Ammon's horn (tissue), 1 donor: ENCODE measurements at places on chromosomes 5 and 9.

- DNase-seq = no peak
Observed at GRCh38 chr5:127943061-127943371, 140.6 kb upstream of the SLC12A2 start.

GRCh38 chr5:39829441-39829840 is 404.7 kb upstream of the DAB2 start:
- DNase-seq = no peak

DNA sequence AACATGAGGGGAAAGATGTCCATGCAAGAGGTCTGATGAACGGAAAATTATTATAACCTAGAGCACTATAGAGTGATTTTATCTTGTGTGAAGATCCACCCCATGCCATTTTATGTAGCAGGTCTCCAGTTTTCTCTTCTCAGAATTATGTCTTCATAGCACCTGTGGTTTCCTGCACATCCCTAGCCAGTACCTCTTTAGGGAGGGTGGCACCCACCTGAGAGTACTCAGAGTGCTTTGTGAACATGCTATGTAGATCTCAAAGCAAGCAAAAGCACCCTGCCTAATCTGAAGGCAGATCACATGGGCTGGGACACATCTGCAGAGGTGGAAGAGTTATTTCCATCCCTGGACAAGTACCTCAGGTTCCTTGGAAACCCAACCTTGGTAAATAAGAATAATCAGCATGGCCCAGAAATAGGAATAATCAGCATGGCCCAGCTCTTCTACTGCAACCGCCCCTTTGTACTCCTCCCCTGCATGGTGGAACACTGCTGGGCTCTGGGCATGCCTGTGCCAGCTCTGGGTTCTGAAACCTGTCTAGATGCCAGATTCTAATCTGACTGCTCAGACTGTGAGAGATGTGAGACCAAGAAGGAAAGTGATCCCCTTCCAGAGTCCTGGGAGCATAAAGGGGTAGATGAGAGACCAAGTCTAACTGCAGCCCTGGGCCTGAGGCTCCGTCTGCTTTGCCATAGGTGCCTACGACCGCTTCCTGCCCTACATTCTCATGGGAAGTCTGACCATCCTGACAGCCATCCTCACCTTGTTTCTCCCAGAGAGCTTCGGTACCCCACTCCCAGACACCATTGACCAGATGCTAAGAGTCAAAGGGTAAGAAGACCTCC is 23.7 kb downstream of the SLC22A5 start:
- DNase-seq = no peak

GRCh38 chr5:118467103-118467502 is 521.2 kb downstream of the DTWD2 start:
- DNase-seq = no peak

DNA sequence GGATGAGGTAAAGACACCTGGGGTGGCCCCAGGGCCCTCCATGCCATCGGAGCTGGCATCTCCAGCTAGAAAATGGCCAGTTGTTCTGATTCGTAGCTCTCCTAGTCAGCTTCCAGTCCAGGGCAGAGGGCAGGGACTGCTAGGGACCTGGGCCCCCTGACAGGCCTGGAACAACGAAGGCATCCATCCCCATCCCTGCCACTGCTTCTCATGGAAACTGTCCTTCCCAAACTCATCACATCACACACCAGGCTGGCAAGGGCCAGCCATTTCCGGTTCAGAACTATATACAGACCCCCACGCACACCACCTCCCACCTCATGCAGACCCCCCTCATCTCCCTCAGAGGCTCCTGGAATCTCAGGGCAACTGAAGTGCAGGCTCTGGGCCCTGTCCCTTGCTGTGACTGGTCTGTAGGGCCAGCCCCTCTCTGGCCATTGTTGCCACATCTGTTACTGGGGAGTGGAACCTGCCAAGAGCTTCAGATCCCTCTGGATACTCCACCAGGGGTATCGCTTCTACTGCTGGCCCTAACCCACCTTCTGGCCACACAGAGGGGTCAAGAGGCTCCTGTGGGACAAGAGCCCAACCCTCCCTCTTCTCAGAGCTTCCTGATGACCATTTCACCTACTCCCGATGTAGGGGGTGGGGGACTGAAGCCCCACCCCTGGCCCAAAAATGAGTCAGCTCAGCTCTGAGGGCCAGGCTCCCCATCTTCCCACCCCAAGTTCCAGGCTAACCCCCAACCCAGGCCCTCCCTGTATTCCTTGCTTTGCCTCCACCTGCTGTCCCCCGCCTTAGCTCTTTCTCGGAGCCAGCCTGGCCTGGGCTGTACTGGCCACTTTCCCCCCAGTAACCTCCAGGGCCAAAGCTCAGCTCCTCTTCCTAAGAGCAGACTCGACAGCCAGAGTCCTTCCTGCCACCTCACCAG is 1.2 kb upstream of the MZB1 start:
- no peak for DNase-seq

DNA sequence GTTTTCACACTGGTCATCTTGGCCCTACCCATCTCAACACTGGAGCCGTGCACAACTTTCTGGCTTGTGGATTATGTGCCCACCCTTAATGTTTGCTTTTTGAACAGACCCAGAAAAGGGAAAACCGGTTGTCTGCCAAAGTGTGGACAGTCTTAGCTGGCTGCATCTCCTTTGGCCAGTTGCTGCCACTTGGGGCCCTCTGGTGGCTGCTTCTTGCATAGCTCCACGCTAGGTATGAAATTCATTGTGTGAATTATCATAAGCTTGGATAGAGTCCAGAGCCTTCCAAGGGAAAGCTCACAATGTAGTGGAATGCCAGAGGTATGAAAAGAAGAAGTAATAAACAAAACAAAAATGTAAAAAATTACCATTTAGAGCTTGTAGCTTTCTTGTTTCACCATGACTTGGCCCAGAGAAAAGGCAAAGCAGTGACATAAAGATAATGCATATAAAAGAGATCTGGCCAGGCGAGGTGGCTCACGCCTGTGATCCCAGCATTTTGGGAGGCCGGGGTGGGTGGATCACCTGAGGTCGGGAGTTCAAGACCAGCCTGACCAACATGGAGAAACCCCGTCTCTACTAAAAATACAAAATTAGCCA is 12.5 kb upstream of the SLC36A3 start:
- peak; percentile 35 for DNase-seq

- peak; percentile 56 for DNase-seq
Observed at GRCh38 chr9:130940693-130941576, 1.9 kb upstream of the FIBCD1 start.

- no peak for DNase-seq
Observed at GRCh38 chr9:27487128-27487640, 36.9 kb upstream of the IFNK start.

DNA sequence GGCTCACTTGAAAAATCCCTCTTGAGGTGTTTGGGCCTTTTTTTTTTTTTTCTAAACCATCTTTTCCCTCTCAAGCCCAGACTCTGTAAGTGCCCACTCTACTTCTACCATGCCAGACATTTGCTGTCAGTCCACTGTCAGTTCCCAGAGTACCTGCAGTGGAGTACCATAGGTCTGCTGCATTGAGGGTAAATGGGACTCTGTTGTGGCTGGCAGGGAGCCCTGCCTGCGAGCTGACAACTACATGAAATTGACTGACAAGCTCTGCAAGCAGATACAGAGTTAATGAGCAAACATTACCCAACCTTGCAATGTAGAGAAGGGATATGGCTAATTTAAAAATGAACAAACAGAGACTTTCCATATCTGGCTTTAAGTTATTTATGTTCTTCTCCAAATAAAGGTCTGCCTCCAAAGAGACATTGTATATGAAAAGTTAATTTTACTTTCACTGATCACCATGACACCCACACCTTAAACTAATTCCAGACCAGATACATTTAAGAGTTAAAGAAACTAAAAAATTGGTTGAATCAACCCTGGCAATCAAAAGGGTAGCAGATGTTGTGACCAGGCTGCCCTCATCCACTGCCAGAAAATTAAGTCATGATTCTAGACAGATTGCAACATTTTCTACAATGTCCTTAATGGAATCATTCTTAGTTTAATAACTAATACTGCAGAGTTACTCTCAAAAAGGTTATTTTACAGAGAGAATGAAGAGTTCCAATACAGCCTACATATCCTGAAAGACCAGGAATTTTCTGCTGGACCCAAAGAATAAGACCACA is 100.4 kb upstream of the PAM start:
- no peak for DNase-seq

- DNase-seq = no peak
Observed at GRCh38 chr5:134794819-134795218, 36.2 kb downstream of the DDX46 start.

GRCh38 chr5:174533751-174534241 is 190.6 kb upstream of the MSX2 start:
- no peak for DNase-seq

DNA sequence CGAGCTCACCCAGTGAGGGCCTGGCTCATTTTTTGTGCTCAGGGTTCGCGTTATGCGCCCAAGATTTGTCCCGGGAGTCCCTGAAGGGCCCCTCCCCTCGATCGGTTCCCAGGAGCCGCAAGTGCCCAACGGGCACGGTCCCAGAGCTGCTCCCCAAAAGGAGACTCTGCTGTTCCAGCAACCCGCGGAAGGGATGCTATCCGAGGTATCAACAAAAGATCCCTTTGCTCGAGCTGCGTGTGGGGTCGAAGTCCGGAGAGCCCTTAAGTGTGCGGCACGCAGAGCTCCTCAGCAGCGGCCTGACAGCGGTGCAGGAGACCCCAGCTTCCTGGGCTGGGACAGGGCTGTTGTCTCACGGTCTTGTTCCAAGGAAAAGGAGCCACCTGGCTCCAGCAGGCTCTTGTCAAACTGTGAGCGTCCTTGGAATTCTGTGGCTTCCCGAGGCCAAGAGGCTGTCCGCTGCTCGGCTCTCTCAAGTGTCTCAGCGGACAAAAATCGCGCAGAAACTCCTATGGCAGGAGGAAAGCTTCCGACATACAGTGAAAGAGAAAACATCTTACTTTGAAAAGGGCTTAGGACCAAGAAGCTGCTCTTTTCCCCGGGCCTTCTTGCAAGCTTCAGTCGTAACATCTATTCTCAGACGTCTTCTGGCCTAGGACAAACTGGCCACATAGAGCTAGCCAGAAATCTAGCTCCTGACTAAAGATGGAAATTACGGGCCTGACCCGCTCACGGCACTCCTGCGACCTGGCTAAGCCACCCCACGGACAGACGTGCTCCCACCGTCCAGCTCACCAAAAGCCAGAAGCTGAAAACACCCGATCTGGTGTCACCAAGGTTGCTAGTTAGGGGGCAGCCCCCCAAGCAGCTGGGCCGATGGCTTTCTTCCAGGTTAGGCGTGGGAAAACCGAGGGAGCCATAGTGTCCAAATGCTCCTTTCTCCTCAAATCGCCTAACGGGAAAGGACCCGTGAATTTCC is 2.6 kb upstream of the FOXB2 start:
- DNase-seq = no peak

DNA sequence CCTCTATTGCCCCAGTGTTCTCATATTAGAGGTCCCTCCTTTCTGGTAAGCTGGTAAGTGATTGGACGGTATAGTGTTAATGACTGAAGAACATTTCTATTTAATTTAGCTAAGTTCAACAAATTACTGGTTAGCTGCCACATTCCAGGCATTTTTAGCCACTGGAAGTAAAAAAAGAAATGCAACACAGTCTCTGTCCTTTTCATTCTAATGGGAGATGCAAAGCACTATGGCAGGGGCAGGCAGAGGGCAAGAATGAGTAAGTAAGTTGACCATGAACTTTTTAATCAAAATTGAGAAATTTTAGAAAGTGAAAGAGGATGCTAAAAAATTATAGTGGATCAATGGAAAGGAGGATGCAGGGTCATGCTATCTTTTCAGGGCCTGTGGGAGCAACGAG is 137.4 kb downstream of the GPBP1 start:
- DNase-seq = no peak

DNA sequence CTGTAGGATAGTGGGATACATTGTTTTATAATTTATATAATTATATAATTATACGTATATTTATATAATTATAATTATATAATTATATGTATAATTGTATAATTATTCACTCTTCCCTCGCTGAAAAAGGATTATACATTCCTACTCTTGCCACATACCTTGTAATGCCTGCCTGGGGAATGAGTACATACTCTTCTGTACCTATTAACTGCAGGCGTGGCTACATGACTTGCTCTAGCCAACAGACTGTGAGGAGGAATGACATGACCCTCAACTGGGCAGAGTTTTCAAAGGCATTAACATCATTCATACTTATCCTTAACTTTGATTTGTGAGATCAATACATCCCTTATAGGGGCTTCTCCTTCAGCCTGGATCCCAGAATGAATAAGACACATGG is 19.1 kb downstream of the ERMP1 start:
- DNase-seq = no peak

GRCh38 chr9:27059412-27059811 is 49.6 kb upstream of the TEK start:
- DNase-seq = no peak

- DNase-seq = no peak
Observed at GRCh38 chr9:68685213-68685612, 19.8 kb upstream of the PIP5K1B start.

DNA sequence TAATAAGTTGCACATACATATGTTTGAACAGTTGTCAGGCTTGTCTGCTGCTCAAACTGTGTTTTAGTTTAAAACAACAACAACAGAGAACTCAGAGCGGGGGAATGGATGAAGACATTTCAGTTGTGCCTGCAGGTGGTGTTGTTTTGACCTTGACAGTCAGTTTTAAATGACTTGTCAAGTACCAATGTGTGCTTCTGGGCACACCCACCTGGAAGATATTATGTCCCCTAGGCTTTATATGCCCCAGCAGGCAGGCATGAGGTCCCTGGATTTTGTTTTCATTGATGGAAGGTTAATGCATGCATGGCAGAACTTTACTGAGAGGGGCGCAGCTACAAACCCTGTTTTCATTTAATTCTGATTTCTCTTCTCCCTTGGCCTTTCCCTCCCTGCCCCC is 84.6 kb downstream of the AOPEP start:
- DNase-seq = no peak

- DNase-seq = no peak
Observed at GRCh38 chr9:27800159-27800558, 226.9 kb upstream of the C9orf72 start.

GRCh38 chr9:114516913-114517312 is 11.6 kb upstream of the WHRN start:
- DNase-seq = no peak

DNA sequence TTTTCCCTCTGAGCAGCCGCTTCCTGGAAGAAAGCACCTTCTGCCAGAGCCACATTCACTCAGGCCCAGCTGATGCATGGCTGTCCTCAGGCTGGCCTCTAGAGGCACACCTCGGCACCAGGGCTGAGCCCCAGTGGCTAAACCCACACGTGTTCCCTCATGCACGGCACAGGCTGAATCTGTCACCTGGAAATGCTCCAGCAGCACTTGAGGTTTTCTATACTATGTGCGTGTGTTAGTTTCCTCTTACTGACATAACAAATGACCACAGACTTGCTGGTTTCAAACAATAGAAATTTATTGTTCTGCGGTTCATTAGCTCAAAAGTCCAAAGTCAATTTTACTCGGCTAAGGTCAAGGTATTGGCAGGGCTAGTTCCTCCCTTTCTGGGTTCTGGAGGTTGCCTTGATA is 141.4 kb downstream of the LRRC70 start:
- no peak for DNase-seq

DNA sequence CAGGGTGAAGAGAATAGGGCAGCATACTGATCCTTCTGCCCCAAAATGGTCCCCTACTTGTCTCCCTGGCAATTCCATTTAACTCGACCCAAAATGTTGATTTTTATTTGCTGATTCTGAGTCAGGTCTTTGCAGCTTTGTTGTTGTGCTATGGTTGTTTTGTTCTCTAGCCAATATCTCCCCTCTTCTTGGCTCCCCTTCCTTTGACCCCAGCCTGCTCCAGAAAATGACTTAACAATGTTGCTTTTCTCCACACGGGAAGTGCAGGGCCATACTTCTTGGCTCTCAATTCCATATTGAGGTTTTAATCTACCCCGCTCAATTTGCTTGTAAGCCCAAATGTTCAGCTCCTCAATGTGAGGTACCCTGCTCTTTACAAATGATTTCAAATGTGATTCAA is 330.0 kb downstream of the RASEF start:
- DNase-seq = no peak

GRCh38 chr9:115341426-115341825 is 223.5 kb upstream of the TNC start:
- no peak for DNase-seq
